ENCODE measurements at places on chromosomes 1 and 21.

GRCh38 chr1:204151552-204152309, at the start of gene ETNK2:
Gene ETNK2, minus strand, starts transcription at chr1:204152044. Its CDS starts 192 bp downstream, at chr1:204151852.
- peak; percentile 20 for DNase-seq

- peak; percentile 6 for DNase-seq
These were observed 26.8 kb downstream of the LRRC53 start for GRCh38 chr1:74485622-74486021.

DNA sequence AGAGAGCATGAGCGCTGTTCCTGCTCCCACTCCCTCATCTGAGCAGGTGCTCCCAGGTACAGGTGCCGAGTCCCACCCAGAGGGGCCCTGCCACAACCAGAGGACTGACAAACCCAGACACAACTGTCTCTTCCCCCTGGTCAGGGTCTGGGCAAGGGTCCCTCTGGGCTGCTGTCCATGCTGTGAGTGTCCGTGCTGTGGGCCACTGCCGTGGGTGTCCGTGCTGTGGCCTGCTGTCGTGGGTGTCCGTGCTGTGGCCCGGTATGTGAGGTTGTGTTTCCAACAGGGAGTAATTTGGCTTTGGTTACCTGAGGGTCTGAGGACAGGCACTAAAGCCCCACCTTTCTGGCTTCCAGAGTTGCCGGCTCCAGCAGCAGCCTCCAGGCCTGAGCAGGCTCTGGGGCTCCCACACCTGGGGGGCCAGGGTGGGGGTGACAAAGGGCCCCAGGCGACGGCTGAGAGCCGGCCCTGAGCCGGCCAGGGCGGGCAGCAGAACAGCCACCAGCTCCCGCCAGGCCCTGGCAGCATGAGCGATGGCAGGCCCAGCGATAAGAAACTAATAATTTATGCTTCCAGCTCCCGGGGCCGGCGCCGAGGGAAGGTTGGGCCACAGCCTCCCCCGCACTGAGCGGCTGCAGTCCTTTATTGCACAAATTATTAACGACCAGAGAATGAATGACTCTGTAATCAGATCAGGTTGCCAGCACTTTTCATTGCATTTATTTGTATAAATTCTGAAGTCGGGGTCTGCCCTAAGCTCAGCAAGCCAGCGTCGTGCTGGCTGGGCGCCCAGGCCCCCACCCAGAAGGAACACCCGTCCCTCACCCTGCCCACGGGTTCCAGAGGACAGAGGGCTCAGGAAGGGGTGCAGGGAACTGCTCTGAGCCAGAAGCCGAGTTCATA, 7.3 kb upstream of the SAMD11 start:
- no peak for DNase-seq

- no peak for DNase-seq
These were observed 82.5 kb downstream of the PDE9A start for GRCh38 chr21:42735944-42736343.

- no peak for DNase-seq
These were observed 54.7 kb upstream of the GREM2 start for GRCh38 chr1:240666568-240667198.

DNA sequence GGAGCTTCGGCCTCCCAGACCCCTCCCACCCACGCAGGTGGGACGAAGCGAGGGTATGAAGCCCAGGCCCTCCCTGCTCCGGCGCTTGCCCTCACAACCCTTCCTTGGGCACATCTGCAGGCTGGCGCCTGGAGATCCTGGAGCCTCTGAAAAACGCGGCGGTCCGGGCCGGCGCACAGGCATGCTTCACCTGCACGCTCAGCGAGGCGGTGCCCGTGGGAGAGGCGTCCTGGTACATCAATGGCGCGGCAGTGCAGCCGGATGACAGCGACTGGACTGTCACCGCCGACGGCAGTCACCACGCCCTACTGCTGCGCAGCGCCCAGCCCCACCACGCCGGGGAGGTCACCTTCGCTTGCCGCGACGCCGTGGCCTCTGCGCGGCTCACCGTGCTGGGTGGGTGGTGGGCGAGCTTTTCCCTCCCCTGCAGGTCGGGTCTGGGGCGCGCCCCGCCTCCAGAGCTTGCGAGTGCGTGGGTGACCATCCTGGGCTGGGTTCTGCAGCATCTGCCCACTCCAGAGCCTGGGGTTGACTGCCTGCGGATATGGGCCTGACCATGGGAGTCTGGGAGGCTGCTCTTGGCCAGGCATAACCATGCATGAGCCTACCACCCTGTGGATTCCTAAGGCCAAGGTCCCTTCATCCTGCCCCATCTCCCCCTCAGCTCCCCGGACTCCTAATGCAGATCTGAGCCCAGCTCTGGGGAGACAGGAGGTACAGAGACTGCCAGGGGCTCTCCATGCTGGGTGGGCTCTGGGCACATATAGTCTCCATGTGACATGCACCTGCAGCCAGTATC, 89.8 kb downstream of the TRIM11 start:
- no peak for DNase-seq

GRCh38 chr1:106961646-106962045, 94.8 kb upstream of the PRMT6 start:
- no peak for DNase-seq

DNA sequence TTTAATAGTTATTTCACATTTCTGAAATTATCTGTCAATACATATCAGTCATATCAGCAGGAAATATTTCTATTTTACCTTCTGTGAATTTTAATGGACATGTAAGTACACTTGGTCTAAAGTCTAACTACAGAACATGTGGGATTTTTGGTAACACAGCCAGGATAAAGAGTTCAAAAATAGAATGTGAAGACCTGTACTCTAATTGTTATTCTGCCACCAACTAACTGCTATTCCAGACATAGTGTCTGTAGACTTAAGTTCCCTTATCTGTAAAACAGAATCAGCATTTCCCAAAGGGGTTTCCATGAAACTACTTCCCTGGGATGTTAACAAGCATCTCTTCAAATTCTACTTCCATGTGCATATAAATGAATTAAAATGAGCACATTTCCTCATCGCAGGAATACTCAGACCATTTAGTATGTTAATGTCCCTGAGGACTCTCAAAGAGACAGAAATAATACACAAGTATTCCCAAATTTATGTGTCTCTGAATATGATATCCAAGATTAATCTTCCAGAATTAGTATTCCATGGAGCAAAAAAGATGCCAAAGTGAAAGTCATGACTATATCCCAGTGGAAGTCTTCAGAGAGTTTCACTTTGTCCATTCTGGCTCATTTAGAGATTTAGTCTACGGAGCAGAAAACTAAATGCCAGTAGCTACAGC, 325.6 kb downstream of the NEGR1 start:
- DNase-seq: peak; percentile 2

DNA sequence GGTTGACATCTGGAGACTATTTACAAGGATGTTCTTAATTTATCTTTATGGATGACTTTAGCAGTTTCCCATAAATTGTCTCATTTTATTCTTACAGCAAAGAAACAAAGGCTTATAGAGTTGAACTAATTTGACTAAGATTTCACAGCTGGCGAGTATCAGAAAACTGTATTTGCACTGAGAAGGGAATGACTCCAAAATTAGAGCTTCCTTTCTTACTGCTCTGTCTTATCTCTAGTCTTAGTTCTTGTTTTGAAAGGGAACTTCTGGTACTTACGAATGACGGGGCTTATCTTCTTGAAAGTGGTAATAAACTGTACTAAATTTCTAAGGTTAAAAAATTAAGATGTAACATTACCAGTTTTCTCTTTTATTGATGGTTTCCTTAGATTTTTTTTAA, 13.6 kb downstream of the CNST start:
- no peak for DNase-seq

GRCh38 chr1:207968521-207969009, 57.6 kb upstream of the CD34 start:
- DNase-seq: no peak

- no peak for DNase-seq
These were observed 118.2 kb upstream of the ADGRL2 start for GRCh38 chr1:81682490-81682889.
